ENCODE measurements at places on chromosomes 2 and 18. TPM values are rescaled to one million over a fixed set of nuclear protein-coding genes. Genes with fewer than 3 reads are reported as not detected.

DNA sequence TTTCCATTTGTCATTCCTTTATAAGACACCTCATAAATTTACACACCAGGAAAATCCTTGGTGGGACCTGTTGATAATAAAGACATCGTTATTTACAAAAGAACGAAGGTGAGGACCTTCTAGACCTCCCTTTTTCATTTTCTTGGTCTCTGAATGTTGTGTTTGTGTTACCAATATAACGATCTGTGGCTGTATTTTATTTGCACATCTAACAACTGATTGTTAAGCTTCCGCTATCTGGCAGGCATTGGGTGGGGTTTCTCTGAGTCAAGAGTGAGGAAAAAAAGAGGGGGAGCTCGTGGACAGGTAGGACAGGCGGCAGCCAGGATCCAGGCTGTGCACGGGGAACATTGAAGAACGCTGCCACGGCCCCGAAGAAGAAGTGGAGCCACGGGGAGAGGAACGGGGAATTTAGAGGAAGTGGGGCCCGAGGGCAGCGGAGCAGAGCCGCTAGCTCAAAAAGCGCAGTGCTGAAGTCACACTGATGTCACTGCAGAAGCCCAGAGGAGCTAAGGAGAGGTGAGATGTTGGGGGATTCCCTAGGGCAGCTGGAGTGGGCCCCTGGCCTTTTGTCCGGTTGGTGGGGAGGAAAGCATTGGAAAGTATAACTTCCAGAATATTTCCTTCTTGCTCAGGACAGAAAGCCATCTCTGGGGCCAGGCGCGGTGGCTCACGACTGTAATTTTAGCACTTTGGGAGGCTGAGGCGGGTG lies 20.9 kb upstream of the DNMT3A start:
- H3K27me3 ChIP-seq, result peaks cover 10% of the 10 kb centered on the region
- H3K4me3 ChIP-seq, result peak overlapping the region; percentile 64
- no peaks in the 10 kb centered on the region for H3K36me3 ChIP-seq

DNA sequence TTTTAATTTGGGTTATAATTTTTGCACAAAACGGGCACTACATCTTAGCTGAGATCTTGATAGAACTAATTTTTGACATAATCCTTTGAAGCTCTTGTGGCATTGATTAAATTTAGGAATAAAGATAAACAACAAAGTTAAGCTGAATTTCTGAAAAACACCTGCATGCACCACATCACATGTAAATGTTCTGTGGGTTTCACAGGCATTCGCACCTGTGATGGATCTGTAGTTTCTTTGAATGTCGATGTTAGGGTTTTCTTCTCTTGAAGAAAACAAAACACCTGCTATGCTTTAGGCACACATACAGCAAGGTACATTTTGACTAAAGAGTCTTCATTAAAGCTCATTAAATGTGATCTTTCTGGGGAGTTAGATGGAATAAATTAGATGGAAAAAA lies 60.3 kb downstream of the RPIA start:
- H3K36me3 ChIP-seq, result peaks cover 44% of the 10 kb centered on the region
- H3K4me3 ChIP-seq, result no peak overlapping the region
- peak overlapping the region; percentile 63 for H3K27ac ChIP-seq
- DNase-seq, result no peak
- peaks cover 8% of the 10 kb centered on the region for H3K4me1 ChIP-seq

DNA sequence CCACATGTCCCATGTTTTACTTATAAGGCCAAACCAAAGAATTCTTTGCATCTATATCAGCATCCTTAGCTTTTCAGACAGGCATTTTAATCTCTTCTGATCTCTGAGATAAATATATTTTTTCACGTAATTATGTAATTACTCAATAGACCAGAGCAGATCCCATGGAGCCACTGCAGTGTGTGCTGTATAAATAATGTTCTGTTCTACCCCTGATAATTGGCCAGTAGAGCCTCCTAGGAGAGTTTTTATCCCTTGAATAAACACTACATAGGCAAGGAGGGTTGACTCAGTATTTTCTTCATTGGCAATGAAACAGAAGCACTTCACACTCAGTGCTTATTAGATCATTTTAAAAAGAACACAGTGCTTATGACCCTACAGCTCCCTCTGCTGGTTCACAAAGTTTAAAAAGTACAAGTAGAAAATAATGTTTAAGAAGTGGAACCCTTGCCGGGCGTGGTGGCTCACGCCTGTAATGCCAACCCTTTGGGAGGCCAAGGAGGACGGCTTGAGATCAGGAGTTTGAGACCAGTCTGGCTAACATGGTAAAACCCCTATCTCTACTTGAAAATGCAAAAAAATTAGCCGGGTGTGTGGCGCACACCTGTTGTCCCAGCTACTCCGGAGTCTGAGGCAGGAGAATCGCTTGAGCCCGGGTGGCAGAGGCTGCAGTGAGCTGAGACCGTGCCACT lies 91.9 kb downstream of the PPP1R1C start:
- H3K4me3 ChIP-seq, result no peak overlapping the region
- H3K36me3 ChIP-seq, result no peaks in the 10 kb centered on the region
- no peaks in the 10 kb centered on the region for H3K27me3 ChIP-seq
- no peaks in the 10 kb centered on the region for H3K4me1 ChIP-seq
- H3K27ac ChIP-seq, result no peak overlapping the region
- DNase-seq, result peak; percentile 85

- no peak for DNase-seq
- no peaks in the 10 kb centered on the region for H3K4me1 ChIP-seq
- H3K4me3 ChIP-seq, result no peak overlapping the region
- no peaks in the 10 kb centered on the region for H3K36me3 ChIP-seq
- H3K27me3 ChIP-seq, result no peaks in the 10 kb centered on the region
Measured at GRCh38 chr18:56451188-56451587, 187.2 kb downstream of the TXNL1 start.

GRCh38 chr2:52311862-52312261 lies 1279.9 kb upstream of the NRXN1 start:
- H3K27me3 ChIP-seq, result no peaks in the 10 kb centered on the region
- H3K4me3 ChIP-seq, result no peak overlapping the region
- H3K36me3 ChIP-seq, result no peaks in the 10 kb centered on the region
- H3K27ac ChIP-seq, result no peak overlapping the region
- H3K4me1 ChIP-seq, result no peaks in the 10 kb centered on the region
- DNase-seq, result no peak

DNA sequence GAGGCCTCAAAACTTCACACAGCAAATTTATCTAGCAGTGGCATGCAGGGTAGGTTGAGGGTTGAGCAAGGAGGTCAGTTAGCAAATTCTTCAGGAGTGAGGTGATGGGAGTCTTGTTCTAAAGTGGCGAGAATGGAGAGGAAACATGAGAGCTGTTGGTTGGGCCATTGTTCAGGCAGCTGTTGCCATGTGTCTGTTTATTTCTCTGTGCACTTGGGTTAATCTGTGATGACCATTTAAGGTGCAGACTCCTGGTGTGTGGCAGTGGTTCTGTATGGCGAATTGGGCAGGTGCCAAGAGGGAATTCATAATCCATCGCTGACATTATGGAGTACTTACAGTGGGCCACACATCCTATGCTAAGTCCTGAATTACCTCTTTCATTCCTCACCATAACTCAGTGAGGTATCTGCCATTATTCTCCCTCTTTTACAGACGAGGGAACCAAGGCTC lies 30.4 kb downstream of the TMEM178A start:
- DNase-seq, result no peak
- H3K4me1 ChIP-seq, result peaks cover 14% of the 10 kb centered on the region
- H3K4me3 ChIP-seq, result no peak overlapping the region
- H3K27ac ChIP-seq, result no peak overlapping the region

- H3K27ac ChIP-seq, result no peak overlapping the region
- no peak for DNase-seq
- peaks cover 9% of the 10 kb centered on the region for H3K4me1 ChIP-seq
- no peaks in the 10 kb centered on the region for H3K27me3 ChIP-seq
- no peaks in the 10 kb centered on the region for H3K36me3 ChIP-seq
Measured at GRCh38 chr2:13193075-13193474, 476.3 kb downstream of the TRIB2 start.

DNA sequence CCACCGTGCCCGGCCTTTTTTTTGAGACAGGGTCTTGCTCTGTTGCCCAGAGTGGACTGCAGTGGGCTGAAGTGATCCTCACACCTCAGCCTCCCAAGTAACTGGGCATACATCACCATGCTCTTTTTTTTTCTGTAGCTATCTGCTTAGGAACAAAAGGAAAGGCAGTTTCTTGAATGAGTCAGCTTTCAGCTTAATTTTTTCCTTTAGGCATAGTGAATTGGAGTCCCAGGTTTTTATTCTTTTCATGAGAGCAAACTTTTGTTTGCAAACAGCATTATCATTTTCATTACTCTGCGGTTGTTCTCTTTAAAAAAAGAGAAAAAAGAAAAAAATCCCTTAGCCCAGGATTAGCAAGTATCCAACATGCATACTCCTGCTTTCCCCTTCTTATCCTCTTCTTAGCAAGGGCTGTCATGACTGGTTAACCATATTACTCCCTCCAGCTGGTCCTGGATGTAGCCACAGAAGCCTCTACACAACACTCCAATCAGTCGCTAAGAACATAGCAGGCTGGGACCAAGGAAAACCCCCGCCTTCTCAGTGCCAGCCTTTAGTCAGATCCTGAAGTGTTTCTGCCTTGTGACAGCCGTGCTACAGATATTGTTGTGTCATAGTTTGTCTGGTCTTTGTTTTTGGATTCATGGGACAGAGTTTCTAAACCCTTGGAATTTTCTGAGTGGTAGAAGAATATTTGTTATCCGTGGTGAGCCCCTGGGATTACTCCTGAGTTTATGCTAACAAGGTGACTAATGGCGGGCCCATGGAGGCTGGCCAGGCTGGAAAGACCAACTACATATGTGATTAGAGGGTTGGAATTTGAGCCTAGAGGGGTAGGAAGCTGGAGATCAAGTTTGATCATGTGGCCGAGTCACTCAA lies 23.3 kb upstream of the ST3GAL5 start:
- H3K4me3 ChIP-seq, result no peak overlapping the region
- peaks cover 5% of the 10 kb centered on the region for H3K36me3 ChIP-seq
- no peaks in the 10 kb centered on the region for H3K27me3 ChIP-seq
- peak overlapping the region; percentile 97 for H3K27ac ChIP-seq

DNA sequence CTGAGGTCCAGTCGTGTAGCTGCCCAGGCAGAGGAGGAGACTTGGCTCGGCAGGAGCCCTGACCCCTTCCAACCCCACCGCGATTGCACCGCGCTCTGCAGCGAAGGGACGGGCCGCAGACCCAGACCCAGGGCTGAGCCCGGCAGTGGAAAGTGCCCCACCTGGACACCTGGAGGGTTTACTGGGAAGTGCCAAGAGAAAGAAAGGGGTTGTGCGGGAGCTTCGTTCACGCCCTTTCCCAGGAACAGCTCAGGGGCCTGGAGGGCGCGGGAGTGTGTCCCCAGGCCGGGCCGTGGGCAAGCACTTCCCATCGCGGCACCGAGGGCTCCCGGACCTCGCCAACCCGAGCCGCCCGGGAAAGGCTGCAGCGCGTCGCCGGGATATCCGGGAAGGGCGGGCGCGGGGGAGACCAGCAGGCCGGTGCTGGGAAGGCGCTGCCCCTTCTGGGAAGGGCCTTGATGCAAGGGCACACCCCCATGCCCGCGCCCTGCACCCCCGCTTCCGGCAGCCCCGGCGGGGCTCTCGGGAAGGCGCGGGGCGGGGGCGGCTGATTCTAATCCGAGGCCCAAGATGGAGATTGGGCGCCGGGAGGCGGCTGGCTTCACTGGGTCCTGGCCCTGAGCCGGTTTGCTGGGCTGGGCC lies 36.1 kb upstream of the MRPL33 start:
- no peaks in the 10 kb centered on the region for H3K27me3 ChIP-seq
- peaks cover 8% of the 10 kb centered on the region for H3K4me1 ChIP-seq
- no peak overlapping the region for H3K27ac ChIP-seq

DNA sequence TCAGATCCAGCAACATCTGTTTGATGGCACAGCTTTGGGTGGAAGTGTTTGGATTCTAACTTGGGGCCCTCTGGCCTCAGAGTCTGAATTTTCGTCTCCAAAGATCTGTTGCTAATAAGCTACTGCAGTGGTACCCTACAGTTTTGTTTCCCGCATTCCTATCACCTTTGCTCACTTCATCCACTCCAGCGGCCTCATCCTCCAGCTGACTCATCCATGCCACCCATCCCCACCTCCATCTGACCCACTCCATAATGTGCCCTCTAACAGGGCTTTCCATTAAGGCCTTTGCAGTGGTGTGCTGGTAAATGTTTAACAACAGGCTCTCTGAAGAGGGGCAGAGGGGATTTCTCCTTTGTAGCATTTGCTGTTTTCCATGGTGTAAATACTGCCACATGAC lies 225.5 kb downstream of the TGIF1 start:
- H3K27ac ChIP-seq, result no peak overlapping the region
- H3K27me3 ChIP-seq, result no peaks in the 10 kb centered on the region
- no peak overlapping the region for H3K4me3 ChIP-seq
- no peaks in the 10 kb centered on the region for H3K36me3 ChIP-seq

TBR1 gene
- 0.26 TPM for total RNA-seq

TEX44 gene
- not detected for total RNA-seq

DNA sequence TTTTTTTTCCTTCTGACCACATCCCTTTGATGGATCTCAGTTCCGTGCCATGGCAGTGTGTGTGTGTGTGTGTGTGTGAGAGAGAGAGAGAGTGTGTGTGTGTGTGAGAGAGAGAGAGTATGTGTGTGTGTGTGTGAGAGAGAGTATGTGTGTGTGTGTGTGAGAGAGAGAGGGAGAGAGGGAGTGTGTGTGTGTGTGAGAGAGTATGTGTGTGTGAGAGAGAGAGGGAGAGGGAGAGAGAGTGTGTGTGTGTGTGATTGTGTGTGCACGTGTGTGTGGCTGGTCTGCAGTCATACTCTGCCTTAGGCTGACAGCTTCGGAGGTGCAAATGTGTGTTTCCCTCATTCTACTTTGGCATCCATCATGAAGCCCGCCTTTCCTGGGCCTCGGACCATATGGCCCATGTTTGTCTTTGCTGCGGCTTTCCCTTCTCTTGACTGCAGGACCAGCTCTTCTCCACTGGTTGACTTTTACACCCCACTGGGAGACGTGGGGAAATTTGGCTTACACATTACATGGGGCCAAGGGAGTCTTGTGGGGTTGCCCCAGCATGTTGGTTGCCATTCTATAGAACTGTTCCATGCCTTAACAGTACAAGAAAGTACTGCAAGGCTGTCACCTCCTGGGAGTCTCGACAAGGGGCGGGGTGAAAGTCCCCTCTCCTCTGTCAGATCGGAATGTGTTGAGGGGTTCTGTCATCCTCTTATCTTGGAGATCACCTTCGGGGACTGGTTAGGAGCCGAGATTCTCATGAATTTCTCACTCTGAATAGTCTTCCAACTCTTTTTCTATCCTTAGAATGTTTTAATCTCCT lies 21.6 kb downstream of the TSN start:
- no peak overlapping the region for H3K27ac ChIP-seq
- no peak overlapping the region for H3K4me3 ChIP-seq
- no peaks in the 10 kb centered on the region for H3K36me3 ChIP-seq
- DNase-seq, result no peak

CIB4 gene
- total RNA-seq, result not detected

ST8SIA5 gene
- not detected for total RNA-seq
